ENCODE measurements at places on chromosomes 1 and 21. TPM values are rescaled to one million over a fixed set of nuclear protein-coding genes. Genes with fewer than 3 reads are reported as not detected.

Gene CDKN2C
- total RNA-seq = 51.5 TPM

Gene KCNJ6
- not detected for total RNA-seq

Gene EDARADD
- 2.5 TPM for total RNA-seq

Gene CDK18
- total RNA-seq = 0.31 TPM

Gene FGR
- not detected for total RNA-seq

Gene ANXA9
- total RNA-seq = 0.06 TPM

Gene MED8
- total RNA-seq = 68.4 TPM

Gene GBP5
- under 0.01 TPM for total RNA-seq

Gene EXTL1
- total RNA-seq = 0.13 TPM

Gene KCNJ9
- total RNA-seq = 0.06 TPM

Gene OR2T2
- total RNA-seq = not detected

Gene ICOSLG
- 0.13 TPM for total RNA-seq

Gene GPN2
- 13.2 TPM for total RNA-seq

Gene ATP6V1G3
- total RNA-seq = not detected

Gene MYCL
- total RNA-seq = 0.12 TPM

Data from aortic smooth muscle cell (primary cell).